ENCODE measurements at places on chromosomes 6 and 20. TPM values are rescaled to one million over a fixed set of nuclear protein-coding genes. Genes with fewer than 3 reads are reported as not detected.
A peak's percentile ranks its signal among the peaks of the same experiment; 100 is the strongest.

- DNase-seq = no peak
These were observed 27.5 kb downstream of the NCOA7 start for GRCh38 chr6:125818225-125818657.

DNA sequence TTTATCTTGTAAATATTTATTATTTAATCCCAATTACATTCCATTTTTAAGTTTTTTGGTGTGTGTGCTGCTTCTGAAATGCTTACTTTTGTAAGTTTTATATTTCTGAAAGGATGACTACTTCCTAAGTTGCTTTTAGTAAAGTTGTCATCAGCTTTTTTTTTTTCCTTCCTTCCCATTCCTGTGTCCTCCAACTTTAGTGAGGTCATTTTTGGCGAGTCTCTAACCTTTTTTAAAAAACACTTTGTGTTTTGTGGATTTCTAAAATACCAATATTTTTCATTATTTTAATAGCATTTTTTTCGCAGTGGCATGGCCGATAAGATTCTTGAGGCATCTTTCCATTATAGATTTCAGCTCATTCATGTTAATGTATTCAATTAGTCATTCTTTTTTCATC is 30.9 kb downstream of the FIG4 start:
- no peak for DNase-seq

- peak; percentile 79 for DNase-seq
These were observed at the start of gene EDN1 for GRCh38 chr6:12289933-12290820. TSS of gene EDN1 (plus strand) at chr6:12290361. CDS start at chr6:12290630, 269 bp downstream.

DNA sequence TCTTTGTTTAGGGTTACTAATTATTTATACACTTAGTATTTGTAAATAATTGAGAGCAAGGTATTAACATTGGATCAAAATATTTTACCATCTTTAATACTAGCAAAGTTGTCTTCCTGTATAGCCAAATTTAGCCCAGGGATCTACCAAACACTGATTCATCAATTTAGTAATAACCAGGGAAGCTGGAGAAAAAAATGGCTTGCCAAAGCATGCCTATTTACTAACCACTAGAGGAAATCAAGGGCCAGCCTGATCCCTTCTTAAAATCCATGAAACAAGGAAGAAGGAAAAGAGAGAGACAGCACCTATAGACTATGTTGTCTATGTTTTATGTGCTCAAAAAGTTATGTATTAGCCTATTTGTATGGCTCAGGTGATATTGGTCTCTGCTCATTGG is 450.3 kb upstream of the GJE1 start:
- DNase-seq = no peak

Gene KCNB1
- total RNA-seq = 0.02 TPM

Measured in H4 (cell line).